ENCODE measurements at places on chromosomes 11 and 22.

- no peak for DNase-seq
These were observed 17.4 kb upstream of the LRRC55 start for GRCh38 chr11:57164317-57164716.

GRCh38 chr11:120465921-120466534 lies 45.5 kb upstream of the GRIK4 start:
- DNase-seq: no peak

GRCh38 chr11:77524539-77524938 lies 50.6 kb upstream of the PAK1 start:
- no peak for DNase-seq

GRCh38 chr11:134521001-134521400 lies 109.0 kb upstream of the B3GAT1 start:
- no peak for DNase-seq

- DNase-seq: no peak
These were observed 79.7 kb downstream of the DGCR2 start for GRCh38 chr22:19042285-19043120.
